ENCODE measurements at places on chromosomes 4 and X. TPM values are rescaled to one million over a fixed set of nuclear protein-coding genes. Genes with fewer than 3 reads are reported as not detected.

Gene GCNA
- total RNA-seq: 6.0 TPM

Gene CLGN
- total RNA-seq: not detected

Gene CRLF2
- total RNA-seq: 1.6 TPM

Gene EOLA1
- total RNA-seq: 13.6 TPM

Gene PABPC1L2B
- total RNA-seq: not detected

Gene GRIA3
- not detected for total RNA-seq

Gene PABPC1L2A
- not detected for total RNA-seq

Gene TAF7L
- total RNA-seq: 0.11 TPM

Gene SYP
- total RNA-seq: 69.3 TPM

Gene SPANXN3
- total RNA-seq: not detected

Gene MEPE
- not detected for total RNA-seq

Gene SYAP1
- 16.8 TPM for total RNA-seq

Gene USP53
- total RNA-seq: 16.7 TPM

Gene TMEM31
- total RNA-seq: 0.49 TPM

Gene TBX22
- not detected for total RNA-seq

All from activated naive CD4-positive, alpha-beta T cell treated with anti-CD3 and anti-CD28 coated beads, Interleukin-2, amount 50 U/mL, for 72 hours (primary cell).